H9 (cell line): ENCODE measurements at places on chromosomes 3 and 15. TPM values are rescaled to one million over a fixed set of nuclear protein-coding genes. Genes with fewer than 3 reads are reported as not detected.

DNA sequence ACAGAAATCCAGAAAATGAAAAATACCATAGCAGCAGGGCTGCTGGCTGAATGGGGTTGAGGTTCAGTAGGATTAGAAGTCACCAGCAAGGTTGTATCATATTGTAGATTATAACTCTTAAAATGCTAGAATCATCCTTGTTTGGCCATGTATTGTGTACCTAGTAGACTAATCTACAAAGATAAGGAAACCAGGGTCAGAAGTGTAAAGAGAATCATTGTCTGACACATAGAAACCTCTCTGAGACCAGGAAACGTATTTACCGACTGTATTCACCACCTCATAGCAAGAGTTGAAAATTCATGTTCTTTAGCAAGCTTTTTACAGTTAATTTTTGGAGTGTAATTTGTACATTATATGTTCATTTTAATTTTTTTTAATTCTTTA is 168.8 kb downstream of the ECT2 start:
- DNase-seq = no peak

Gene XCR1
- not detected in 2 replicates for total RNA-seq

Gene OIP5
- total RNA-seq = 30.9 and 33.3 TPM in 2 replicates

- DNase-seq = no peak
Observed at GRCh38 chr15:38134252-38134651, 118.4 kb upstream of the SPRED1 start.

Gene ANP32A
- 318 and 322 TPM in 2 replicates for total RNA-seq

GRCh38 chr15:38071211-38071972 is 137.0 kb downstream of the TMCO5A start:
- DNase-seq = no peak

- no peak for DNase-seq
Observed at GRCh38 chr3:131178710-131179375, 152.2 kb downstream of the NEK11 start.

DNA sequence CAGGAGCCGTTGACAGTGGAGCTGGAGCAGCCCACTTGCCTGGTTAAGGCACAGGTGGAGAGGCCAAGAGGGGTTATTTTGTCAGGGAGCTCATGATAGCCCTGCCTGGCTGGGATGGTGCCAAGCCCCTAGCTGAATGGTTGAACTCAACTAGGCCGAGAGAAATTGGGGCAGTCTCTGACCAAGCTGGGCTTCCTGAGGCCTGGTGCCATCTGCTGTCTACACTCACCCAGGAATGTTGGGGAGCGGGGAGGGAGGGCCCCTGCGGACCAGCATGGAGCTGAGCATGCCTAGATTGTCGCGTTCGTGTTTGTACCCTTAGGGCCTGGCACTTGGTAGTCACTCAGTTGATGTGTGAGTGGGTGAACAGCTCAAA is 1.2 kb downstream of the BRPF1 start:
- DNase-seq = no peak

- no peak for DNase-seq
Observed at GRCh38 chr3:113262304-113262665, 50.9 kb downstream of the BOC start.

- DNase-seq = no peak
Observed at GRCh38 chr3:5007873-5008272, 28.6 kb downstream of the BHLHE40 start.

Gene SCAANT1
- not detected in 2 replicates for total RNA-seq

Gene CCDC54
- not detected in 2 replicates for total RNA-seq

DNA sequence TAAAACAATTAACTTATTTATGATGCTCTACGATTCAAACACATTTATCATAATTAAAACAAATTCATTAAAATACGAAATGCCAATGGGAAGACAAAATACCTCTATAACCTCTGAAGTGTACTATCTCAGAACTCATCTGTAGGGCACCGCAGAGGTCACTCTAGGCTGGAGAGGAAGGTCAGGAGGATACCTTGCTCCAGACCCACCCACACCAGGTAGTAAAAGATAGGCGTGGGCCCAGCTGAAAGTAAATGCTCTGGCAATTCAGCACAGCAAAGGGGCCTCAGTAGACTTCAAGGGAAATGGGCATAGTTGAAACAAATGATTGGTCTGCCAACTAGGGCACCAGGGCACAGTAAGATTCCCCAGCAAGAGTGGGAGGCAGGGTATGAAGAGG is 26.0 kb upstream of the SPPL2A start:
- no peak for DNase-seq

DNA sequence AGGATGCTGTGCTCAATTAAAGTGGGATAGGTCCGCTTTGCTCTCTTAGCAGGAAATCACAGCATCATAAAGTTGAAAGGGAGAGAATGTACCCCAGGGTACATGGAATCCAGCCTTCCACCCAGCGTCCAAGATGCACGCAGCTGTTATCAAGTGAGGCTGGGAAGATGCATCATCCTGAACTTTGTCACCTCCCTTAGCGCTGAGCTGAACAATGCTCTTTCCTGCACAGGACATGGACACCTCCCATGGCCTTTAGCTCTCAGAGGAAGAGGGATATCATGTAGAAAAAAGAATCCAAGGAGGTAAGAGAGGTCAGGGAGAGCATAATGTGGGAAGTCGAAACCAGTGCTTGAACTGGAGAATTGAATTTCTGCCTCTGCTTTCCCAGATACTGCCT is 192.8 kb downstream of the FEZF2 start:
- DNase-seq = no peak

GRCh38 chr3:65884071-65884470 is 154.6 kb downstream of the MAGI1 start:
- DNase-seq = no peak

DNA sequence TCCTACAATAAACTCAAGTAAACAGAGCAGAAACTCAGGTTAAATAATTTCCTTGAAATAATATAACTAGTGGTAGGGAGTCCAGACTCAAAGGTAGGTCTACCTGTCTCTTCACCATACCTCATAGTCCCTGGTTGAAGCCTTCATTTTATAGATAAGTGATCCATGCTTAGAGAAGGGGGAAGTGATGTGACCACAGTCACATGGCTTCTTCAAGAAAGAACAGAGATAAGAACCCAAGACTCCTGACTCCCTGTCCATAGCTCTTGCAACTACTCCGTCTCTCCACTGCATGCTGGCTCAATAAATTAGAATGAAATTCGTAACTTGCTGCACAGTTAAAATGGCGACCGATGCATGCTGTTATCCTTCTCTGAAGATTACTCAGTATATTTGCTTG is 11.0 kb upstream of the C15orf61 start:
- DNase-seq = no peak

Gene BCHE
- total RNA-seq = 0.79 and 1.4 TPM in 2 replicates

DNA sequence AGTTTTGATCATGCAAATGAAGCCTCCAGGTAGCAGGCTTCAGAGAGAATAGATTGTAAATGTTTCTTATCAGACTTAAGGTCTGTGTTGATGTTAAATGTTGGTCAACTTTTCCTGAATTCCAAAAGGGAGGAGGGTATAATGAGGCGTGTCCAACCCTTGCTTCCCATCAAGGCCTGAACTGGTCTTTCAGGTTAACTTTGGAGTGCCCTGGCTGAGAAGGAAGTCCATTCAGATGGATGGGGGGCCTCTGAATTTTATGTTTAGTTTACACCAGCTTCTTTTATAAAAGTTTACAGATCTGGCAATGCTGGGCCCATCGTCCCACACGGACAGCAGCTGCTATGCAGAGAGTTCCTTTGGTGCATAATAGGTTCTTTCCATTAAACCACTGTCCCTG is 8.9 kb downstream of the CCDC13 start:
- DNase-seq = no peak

GRCh38 chr3:15217841-15218267 is 11.8 kb downstream of the CAPN7 start:
- DNase-seq = no peak

Gene NAA50
- total RNA-seq = 216 and 226 TPM in 2 replicates

GRCh38 chr3:155912579-155913190 is 42.2 kb downstream of the GMPS start:
- no peak for DNase-seq

Gene HOMER2
- 12.8 and 14.2 TPM in 2 replicates for total RNA-seq

- DNase-seq = peak; percentile 74
Observed at GRCh38 chr3:159813822-159814531, 174.7 kb upstream of the IL12A start.

- DNase-seq = no peak
Observed at GRCh38 chr3:49523756-49524747, 30.2 kb upstream of the BSN start.
